ENCODE measurements at places on chromosomes 12 and 14. TPM values are rescaled to one million over a fixed set of nuclear protein-coding genes. Genes with fewer than 3 reads are reported as not detected.

DNA sequence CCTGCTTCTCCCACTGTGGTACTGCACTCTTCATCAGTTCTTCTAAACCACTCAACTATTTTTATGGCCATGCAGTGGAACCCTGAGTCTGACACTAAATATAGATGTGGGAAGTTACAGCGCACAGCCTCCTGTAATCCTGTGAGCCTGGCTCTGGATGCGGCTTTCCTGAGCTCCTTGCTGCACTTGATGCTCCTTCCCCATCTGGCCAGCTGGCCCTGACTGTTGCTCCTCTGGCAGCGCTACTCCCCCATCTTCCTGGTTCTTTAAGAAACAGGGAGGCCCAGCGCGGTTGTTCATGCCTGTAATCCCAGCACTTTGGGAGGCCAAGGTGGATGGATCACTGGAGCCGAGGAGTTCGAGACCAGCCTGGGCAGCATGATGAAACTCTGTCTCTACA, 24.6 kb downstream of the IQSEC3 start:
- DNase-seq = no peak

DNA sequence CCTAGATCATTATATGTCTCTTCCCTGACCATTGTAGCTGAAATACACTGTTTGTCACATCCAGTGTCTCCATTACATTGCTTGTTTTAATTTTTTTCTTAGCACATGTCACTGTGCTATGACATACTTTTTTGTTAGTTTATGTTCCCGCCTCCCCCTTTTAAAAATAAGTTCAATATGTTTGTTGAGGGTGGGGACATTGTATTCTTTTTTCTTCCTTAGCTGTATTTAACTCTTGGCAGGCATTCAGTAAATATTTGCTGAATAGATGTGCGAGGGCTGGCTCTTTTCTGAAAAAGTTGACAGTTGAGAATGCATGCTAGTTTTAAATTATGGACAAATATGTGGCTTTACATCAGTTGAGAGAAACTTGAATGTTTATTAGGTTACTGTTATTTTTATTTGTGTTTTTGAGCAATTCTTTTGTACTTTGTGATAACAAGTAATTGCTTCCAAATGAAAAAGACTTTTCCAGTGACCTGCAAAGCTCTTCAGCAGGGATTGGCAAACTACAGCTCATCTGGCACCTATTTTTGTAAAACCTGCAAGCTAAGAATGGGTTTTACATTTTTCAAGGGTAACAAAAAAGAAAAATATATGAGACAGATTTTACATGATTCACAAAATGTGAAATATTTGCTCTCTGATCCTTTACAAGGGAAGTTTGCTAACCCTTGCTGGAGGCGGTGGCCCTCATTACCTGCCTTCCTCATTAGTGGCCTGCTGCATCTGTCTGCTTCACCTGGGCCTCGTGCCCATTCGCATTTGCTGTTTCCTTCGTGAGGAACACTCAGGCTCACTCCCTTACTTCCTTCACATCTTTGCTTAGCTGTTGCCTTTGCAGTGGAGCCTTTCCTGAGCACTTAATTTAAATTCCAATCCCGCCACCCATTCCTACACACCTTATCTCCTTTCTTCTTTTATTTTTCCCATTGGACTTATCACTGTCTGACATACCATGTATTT, 229.4 kb downstream of the ERC1 start:
- no peak for DNase-seq

The GARIN6 gene
- total RNA-seq = not detected

GRCh38 chr12:64733857-64734256, 25.3 kb downstream of the GNS start:
- no peak for DNase-seq

The ASIC1 gene
- total RNA-seq = 3.2 TPM

The TMEM121 gene
- 3.8 TPM for total RNA-seq

DNA sequence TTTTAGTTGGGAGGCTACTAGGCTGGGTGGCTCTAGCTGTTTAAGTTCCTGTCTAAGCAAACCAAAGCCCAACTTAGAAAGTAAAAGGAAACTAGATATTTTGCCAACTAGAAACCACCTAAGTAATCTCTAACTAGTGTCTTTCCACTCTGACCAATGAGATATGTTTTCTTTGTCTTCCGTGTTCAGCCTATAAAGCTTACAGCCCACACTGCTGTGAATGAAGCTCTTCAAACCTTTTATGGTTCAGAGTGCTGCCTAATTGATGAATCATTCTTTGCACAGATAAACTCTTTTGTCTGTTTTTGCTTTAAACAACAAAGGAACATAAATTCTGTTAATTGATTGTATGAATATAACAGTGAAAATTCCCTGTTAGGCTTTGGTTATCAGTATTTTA, 66.1 kb downstream of the FUT8 start:
- DNase-seq = peak; percentile 6

- no peak for DNase-seq
These were observed 11.9 kb downstream of the NUP37 start for GRCh38 chr12:102107970-102108369.

GRCh38 chr12:132275110-132275531, 54.3 kb downstream of the GALNT9 start:
- no peak for DNase-seq
